ENCODE measurements at places on chromosomes 16 and 17. TPM values are rescaled to one million over a fixed set of nuclear protein-coding genes. Genes with fewer than 3 reads are reported as not detected.

SLC52A1 gene
- 0.25 TPM for total RNA-seq

ADCY7 gene
- total RNA-seq: 8.5 TPM

SERPINF2 gene
- total RNA-seq: not detected

DNA sequence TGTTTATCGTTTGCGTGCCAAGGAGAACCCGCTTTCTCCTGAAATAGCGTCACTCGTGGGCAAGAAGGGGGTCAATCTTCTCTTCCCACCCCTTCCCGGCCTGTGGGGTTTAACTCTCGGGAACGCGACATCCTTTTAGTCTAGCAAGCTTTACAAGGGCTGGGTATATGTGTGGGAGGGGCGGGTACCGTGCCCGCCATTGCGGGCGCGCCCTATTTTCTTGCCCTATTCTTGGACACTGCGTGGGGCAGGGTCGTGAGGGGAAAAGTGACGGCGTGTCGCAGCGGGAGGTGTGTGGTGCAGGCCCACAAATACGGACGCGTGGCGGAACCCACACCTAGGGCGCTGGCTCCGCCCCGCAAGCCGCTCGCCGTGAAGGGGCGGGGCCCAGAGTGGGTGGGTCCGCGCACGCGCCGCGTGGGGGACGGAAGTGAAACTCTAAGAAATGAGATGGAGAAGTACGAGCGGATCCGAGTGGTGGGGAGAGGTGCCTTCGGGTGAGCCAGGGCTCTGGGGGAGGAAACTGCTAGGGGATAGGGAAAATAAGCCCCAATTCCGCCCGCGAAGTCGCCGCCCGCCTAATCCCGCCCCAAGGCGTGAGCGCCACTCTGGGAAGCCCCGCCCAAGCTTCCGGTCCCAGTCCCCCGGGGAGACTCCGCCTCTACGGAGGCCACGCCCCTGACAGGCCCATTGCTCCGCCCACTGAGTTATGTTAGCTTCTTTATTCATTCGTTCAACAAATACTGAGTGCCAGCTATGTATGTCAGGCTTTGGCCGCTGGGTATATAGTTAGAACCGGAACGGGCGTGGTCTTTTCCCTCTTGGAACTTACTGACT lies at the start of gene NEK8:
TSS of gene NEK8 (plus strand) at position 425 of the 837 bp plus-strand sequence. CDS start at position 451, 26 bp downstream.
- DNase-seq: peak; percentile 94
